ENCODE measurements at places on chromosomes 12 and 14.

DNA sequence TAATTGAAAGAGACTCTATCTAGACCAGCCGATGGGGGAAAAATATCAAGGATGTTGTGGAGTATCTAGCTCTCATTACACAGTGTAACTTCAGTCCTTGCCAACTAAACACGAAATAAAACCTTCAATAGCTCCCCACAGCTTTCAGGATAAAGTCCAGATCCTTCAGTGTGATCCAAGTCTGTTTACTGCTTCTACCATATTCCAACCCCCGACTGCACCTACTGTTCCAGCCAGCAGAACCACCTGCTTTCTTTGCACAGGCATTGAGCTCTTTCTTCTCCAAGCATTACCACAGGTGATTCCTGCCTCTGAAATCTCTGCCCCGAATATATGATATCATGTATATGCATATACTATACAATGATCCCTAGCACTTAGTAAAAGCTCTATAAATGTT is 2.2 kb upstream of the LRRC23 start:
- no peak for DNase-seq

DNA sequence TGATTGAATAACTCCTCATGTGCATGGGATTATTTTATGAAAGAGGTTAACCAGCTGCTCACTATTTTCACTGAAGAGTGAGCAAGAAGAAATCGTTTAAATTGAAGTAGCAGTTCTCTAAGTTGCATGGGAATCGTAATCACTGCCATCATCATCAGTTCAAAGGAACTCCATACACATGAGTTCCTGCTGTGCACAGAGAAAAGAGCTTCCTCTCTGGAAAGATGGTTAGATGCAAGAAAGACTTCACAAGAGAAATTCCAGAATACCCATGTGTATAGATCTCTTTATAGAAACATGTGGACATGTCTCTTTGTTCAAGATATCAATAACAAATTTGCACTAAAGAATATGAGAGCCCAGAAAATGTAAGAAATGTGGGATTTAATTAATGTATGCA is 291.3 kb downstream of the PDZRN4 start:
- DNase-seq = no peak

DNA sequence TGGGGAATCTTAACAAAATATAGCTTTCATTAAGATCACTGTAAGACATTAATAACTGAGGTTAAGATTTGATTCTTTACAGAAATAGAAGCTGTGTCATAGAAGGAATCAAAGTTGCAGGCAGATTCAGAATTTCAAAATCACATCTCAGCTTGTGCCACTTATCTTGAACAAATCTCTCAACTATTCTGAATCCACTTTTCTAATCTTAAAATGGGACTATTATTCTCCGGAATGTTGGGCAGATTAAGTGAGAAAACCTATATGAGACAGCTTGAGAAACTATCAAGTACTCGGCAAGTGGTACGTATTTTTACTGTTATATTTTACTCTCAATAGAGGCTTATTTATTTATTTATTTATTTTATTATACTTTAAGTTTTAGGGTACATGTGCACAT is 28.4 kb downstream of the PZP start:
- no peak for DNase-seq

DNA sequence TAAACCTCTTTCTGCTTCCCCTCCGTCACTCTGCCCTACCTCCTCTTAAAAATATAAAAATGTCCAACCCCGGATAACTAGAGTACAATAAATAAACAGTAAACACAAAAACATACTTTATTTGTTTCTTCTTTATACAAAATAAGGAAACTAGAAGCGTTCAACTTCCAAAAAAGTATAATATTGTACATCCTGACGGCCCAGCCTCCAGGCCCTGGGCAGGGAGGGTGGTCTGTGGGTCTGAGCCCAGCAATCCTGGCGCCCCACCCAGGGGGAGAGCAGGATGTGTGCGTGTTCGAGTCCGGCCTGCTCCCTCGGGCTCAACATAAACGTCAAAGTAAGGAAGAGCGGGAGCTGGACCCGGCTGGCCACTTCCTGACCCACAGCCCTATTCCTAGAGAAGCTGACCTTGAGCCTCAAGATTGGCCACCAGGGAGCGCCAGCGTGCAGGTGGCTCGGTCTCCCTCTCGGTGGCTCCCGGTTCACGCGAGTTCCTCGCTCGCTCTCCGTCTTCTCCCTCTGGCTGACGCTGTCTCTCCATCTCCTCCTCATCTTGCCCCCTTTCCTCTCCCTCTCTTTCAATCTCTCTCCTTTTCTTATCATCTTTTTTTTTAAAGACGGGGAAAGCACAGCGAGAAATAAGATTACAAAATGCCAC is 9.4 kb downstream of the LHX5 start:
- peak; percentile 61 for DNase-seq

DNA sequence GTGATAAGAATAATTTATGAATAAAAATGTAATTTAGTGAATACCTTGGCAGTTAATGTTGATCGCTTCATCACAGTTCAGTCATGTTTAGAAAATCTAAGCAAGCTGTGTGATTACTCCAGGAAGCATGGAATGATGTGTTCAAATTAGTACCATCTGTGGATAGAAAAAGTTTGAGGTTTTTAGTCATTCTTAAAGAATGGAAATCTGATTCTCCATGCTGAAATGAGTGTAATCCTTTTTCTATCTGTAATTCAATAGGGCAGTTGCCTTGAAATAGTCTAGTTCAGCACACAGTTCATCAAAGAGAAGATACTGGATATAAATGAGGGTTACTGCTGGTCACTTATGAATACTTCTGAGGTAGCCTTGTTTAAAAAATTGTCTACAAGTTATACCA is 127.2 kb upstream of the MYF6 start:
- no peak for DNase-seq

DNA sequence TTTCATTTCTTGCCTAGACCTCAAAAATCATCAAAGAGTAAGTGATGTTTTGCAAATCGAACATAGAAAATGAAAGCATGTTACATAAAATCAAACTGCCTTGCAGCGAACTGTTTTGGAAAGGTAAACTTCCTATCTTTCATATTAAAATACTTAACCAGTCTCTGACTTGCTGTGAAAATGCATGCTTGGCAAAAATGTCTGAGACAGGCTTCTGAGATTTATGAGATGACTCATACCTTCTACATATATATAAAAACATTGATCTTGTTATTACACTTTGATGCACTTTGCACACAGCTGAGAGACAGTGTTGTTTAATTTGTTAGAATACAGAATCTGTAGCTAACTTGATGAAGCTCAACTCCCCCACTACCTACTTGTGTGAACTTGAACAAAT is 179.1 kb downstream of the KITLG start:
- DNase-seq = no peak

GRCh38 chr12:6310771-6311610 is 509 bp downstream of the PLEKHG6 start:
- DNase-seq = no peak

DNA sequence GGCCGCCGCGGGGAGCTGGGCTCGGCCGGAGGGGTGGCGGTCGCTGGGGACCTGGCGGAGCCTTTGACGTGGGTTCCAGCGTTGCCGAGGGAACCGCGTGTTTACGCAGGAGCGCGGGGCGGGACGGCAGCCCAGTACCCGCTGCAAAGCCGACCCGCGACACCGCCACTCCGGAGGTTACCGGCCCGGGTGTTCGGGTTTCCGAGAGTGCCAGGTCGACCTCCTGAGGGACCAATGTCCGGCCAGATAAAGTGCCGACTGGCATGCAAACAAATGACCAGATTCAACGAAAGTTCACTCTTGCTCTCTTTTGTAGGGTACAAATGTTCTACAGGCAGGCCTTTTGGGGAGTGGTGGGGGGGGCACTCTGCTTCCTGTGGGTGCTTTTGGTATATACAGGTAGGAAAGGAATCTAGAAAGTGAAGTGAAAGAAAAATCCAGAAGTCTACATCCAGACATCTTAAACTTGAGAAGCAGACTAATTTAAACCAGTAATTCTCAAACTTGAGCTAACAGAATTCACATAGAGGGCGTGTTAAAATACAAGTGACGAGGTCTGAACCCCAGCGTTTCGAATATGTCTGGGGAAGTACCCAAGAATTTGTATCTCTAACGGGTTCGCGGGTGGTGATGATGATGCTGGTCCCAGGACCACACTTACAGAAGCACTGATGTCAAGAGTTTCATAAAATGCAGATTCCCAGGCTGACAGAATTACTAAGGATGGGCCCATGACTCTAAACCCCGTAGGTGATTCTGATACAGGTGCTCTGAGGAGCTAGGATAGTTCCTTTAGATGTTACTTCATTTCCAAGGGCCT is at the start of gene GPR135:
Gene GPR135, minus strand, starts transcription at position 65 of the 820 bp plus-strand sequence. CDS start 154 bp downstream, outside the sequence.
- peak; percentile 42 for DNase-seq

DNA sequence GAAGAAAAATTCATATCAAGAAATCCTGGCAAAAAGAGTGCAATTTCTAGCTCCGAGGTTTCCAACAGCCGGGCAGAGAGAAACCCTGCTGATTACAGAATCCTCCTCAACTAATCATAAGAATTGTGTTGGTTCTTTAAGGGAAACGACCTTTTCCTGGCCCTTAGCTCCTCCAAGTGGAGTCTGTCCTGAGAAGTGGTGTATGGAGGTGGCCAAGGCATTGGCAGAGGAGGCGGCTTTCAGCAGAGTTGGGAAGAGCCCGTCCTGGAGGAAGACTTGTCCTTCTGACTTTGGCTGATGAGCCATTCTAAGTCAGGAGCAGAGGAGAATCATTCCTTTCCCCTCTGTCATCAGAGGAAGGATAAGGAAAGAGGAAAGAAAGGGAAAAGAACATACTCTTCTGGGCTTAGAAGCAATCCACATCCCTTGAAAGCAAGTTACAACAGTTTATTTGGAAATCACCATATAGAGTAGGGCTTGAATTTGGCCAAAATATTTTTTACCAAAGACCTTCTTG is 46.5 kb upstream of the PTCSC3 start:
- no peak for DNase-seq

DNA sequence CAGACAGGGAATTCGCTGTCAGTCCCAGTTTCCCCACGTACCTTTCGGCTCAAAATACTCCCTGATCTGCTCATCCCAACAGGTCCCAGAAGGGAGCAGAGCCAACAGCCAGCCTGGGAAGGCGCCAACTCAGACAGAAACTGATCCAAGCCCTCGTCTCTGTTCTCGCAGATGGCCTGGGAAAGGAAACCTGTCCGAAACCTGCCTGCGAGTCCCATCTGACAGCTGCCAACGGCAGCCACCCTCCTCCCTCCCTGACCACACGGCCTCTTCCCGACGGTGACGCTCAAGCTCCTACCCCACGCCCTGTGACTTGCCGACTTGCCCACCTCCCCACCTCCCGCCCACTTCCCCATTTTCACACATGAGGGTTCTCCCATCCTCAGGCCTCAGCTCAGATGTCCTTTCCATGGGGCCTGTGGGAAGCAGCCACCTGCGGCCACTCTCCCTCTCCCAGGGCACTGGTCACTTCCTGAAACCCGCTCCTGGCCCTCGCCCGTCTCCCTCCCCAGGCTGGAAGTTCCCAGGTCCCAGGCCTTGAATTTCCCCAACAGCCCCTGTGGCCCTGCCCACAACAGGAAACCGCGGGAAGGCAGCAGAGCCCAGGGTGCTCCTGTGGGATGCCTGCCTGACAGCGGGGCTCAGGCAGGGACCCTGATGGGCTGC is 60.9 kb upstream of the FBRSL1 start:
- no peak for DNase-seq

- no peak for DNase-seq
Observed at GRCh38 chr12:93148412-93148811, 219.3 kb upstream of the EEA1 start.

DNA sequence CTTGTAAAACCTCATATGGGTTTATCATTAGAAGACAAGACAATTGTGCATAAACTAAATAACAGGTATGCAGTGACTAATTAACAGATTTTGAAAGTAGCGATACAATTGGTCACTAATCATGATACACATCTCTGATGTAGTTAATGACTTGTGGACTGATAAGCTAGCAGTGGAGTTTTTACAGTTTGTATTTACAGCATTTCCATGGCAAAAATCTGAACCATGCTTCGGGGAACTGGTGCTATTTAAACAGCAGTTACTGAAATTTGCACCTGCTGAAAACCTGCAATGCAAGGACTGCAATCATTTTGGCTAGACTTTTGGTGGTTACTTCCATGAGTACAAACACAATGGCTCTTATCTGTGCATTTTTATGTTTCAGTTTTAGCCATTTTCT is 471.2 kb downstream of the RERGL start:
- no peak for DNase-seq

DNA sequence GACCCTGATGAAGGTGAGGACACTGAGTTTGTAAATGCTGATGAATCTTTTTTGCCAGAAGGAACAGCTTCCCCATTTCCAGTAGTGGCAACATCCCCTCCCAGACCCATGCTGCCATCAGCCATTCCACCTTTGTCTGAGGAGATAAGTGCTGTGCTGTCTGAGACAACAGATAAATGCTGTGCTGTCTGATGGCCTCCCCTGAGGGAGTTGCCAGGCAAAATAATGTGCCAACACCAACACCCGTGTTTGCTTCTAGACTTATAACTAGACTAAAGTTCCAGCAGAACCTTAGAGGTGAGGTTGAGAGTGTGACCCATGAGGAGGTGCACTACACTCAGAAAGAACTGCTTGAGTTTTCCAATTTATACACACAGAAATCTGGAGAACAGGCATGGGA is 349.5 kb downstream of the C12orf75 start:
- no peak for DNase-seq

GRCh38 chr12:25958428-25959070 is at the start of gene RASSF8:
TSS of gene RASSF8 (plus strand) at chr12:25958682. CDS start at chr12:26055344, 96,662 bp downstream.
- no peak for DNase-seq

DNA sequence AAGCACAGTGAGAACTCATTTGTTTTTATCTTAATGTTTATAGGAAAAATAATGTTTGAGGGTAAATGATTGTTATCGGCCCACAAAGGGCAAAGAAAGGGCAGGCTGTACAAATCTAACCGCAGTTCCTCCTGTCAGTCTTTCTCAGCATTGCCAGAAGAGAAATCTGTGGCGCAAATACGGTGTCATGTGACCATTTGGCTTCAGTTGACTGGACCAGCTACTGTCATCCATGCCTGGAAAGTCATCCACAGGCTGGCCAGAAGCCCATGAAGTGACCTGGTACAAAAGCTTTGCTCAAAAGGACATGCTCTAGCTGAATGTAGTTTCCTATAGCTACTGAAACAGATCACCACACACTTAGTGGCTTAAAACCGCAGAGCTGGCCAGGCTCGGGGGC is 43.6 kb downstream of the HCAR2 start:
- DNase-seq = no peak

DNA sequence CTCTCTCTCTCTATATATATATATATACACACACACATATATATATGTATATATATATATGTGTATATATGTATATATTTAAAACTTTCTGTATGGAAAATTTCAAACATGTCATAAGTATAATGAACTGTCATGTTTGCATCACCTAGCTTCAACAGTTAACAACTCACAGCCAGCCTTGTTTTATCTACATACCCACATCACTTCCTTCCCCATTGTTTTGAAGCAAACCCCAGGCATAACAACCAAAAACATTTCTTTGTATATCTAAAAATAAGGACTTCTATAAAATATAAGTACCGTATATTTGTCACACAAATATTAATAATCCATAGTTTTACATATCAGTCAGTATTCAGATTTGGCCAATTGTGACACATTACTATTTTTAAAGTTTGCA is 57.4 kb downstream of the PAPOLA start:
- DNase-seq = no peak

Measured in CD4-positive, alpha-beta T cell treated with Interleukin-12 subunit alpha and Interleukin-12 subunit beta, for 1 hour (primary cell).